ENCODE measurements at places on chromosomes 2 and 18. TPM values are rescaled to one million over a fixed set of nuclear protein-coding genes. Genes with fewer than 3 reads are reported as not detected.

EPG5 gene
- 18.1 TPM for total RNA-seq

TUBA4B gene
- not detected for total RNA-seq

B4GALT6 gene
- total RNA-seq, result 3.4 TPM

REL gene
- 47.6 TPM for total RNA-seq

DNA sequence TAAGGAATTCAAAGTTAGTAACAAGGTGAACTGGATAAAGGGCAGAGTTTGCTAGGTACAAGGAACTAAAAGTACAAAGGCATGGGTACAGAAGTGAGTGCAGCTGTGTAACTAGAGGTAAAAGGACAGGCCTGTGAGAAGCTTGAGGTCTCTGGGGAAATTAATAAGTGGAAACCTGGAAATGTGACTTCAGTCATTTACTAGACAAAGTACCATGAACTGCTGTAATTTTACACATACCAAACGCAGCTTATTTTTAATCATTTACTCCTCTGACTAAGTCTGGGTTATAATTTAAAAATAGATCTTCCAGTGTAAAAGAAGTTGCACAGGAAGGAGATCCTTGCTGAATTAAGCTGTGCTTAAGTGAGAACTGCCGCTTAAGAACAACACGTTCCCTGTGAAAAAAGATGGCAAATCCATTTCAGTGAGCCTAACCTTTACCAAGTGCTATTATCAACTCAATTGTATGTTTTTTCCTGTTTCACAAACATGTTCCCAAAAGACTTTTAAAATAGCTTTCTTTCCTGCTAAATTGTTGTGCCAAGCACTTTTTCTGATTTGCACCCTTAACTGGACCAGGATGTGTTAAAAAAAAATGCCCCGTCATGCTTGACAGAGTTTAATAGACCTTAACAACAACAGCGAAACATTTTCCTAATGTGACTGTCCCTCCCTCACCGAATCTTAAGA lies 44.3 kb downstream of the CALCRL start:
- H3K27ac ChIP-seq, result no peak overlapping the region
- no peak overlapping the region for H3K4me3 ChIP-seq
- no peaks in the 10 kb centered on the region for H3K36me3 ChIP-seq
- no peaks in the 10 kb centered on the region for H3K4me1 ChIP-seq
- H3K27me3 ChIP-seq, result no peaks in the 10 kb centered on the region

- no peak overlapping the region for H3K4me3 ChIP-seq
- H3K27ac ChIP-seq, result no peak overlapping the region
- H3K36me3 ChIP-seq, result no peaks in the 10 kb centered on the region
- DNase-seq, result no peak
- no peaks in the 10 kb centered on the region for H3K27me3 ChIP-seq
Observed at GRCh38 chr18:9738266-9738969, 30.3 kb downstream of the RAB31 start.

DNA sequence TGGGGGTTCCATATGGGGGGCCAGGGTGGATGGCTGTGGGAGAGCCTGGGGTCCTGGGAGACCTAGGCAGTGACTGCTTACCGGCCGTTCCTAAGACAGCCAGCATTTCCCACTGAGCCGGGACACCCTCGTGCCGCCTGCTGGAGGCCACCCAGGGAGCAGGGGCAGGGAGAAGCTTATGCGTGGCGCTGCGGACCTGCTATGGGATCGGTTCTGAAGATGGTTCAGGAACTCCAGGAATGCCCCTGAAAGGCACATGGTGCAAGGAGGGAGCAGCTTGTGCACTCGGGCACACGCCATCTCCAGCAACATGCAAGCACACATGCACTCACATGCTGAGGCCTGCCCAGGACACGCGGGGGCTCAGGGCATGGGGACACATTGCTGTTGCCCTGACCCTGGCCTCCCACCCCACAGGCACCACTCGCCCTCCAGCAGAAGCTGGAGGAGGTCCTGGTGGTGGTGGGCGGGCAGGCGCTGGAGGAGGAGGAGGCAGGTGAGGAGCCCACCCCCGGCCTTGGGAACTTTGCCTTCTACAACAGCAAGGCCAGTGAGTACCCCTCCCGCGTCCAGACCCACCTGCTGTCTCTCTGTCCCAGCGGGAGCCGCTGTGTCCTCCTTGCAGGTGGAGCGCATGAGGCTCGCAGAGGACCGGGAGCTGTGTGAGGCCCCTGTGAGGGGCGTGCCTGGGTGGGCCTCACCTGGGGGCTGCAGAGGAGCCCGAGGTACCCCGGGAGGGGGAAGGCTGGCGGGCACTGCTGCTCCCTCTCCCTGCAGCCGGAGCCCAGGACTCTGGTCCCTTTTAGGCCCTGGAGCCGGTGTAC lies 4.1 kb downstream of the KLHL30 start:
- H3K27me3 ChIP-seq, result no peaks in the 10 kb centered on the region
- H3K4me1 ChIP-seq, result peaks cover 5% of the 10 kb centered on the region
- no peaks in the 10 kb centered on the region for H3K36me3 ChIP-seq
- H3K27ac ChIP-seq, result no peak overlapping the region
- DNase-seq, result no peak

GRCh38 chr2:46082531-46083485 lies 214.4 kb upstream of the EPAS1 start:
- no peak overlapping the region for H3K4me3 ChIP-seq
- H3K4me1 ChIP-seq, result no peaks in the 10 kb centered on the region
- no peaks in the 10 kb centered on the region for H3K36me3 ChIP-seq
- no peak overlapping the region for H3K27ac ChIP-seq
- DNase-seq, result no peak
- no peaks in the 10 kb centered on the region for H3K27me3 ChIP-seq

STON1 gene
- 0.89 TPM for total RNA-seq

DNA sequence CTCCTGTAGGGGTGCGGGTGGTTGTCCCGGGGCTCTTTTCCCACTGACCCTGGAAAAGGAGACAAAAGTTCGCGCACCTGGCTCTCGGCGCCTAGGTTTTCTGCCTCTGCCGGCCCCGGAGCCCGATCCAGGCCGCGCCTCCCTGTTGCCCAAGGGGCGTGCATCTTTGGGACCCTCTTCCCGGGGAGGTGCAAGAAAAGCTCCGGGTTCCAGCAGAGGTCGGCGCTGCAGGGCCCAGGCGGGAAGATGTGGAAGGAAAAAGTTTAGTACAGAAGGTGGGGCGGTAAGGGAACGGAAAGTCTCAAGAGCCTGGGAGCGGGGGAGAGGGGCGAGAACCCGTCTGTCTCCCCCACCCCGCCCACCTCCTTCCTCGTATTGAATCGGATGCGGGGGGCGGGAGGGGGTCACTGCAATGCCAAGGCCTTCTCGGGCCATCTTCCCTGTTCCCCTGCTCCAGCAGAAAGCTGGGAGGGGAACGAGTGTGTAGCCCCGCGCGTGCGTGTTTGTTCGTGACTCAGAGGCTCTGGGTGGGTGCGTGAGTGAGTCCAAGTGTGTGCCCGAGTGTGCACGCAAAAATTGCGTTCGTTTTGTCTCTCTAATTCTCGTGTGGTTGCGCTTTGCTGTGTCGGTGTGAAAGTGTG lies 6.3 kb upstream of the EN1 start:
- no peaks in the 10 kb centered on the region for H3K36me3 ChIP-seq
- peaks cover 61% of the 10 kb centered on the region for H3K27me3 ChIP-seq
- no peak overlapping the region for H3K27ac ChIP-seq
- H3K4me1 ChIP-seq, result peaks cover 11% of the 10 kb centered on the region
- DNase-seq, result no peak

CCDC141 gene
- 2.1 TPM for total RNA-seq

CRACDL gene
- total RNA-seq, result 0.27 TPM

- no peak for DNase-seq
- H3K36me3 ChIP-seq, result no peaks in the 10 kb centered on the region
- H3K27ac ChIP-seq, result no peak overlapping the region
- no peaks in the 10 kb centered on the region for H3K27me3 ChIP-seq
- H3K4me3 ChIP-seq, result no peak overlapping the region
Observed at GRCh38 chr18:35458271-35458670, 39.5 kb downstream of the INO80C start.

DNA sequence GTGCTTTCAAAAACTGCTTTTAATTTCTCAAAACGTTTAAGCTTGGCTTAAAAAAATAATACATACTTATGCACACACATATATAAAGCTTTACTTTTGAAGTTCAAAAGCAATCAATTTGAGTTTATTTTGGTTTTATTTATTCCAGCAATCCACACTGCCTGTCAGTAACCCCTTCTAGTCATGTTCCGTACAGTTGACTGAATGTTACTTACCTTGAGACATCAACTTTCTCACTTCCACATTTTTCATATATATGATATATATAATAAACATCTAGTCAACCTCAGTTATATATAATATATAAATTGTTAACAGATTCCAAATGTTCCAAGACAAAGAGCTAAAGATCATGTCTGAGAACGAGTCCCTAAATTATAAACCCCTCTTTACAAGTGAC lies 1137.3 kb upstream of the ZEB2 start:
- no peak for DNase-seq
- no peaks in the 10 kb centered on the region for H3K4me1 ChIP-seq
- H3K36me3 ChIP-seq, result no peaks in the 10 kb centered on the region
- no peaks in the 10 kb centered on the region for H3K27me3 ChIP-seq
- H3K4me3 ChIP-seq, result no peak overlapping the region

CCDC148 gene
- not detected for total RNA-seq

DNA sequence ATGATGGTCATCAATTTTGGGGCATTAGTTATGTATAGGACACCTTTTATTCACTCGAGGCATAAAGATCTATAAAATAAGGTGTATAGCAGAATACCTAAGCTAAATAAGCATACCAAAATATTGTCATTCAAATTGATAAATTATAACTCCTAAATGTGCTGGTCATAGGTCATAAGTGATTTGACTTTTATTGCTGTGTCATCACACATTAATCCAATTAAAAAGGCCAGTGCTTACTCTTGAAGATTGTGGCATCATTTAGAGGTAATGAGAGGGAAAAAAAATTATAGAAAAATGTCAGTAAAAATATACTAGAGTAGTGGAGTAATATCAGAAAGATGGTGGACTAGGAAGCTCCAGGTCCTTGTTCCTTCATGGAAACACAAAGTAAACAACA lies 346.9 kb upstream of the LRRTM1 start:
- H3K27ac ChIP-seq, result no peak overlapping the region
- no peaks in the 10 kb centered on the region for H3K4me1 ChIP-seq
- DNase-seq, result no peak
- H3K4me3 ChIP-seq, result no peak overlapping the region
- H3K36me3 ChIP-seq, result no peaks in the 10 kb centered on the region

FZD7 gene
- total RNA-seq, result 0.75 TPM

DNA sequence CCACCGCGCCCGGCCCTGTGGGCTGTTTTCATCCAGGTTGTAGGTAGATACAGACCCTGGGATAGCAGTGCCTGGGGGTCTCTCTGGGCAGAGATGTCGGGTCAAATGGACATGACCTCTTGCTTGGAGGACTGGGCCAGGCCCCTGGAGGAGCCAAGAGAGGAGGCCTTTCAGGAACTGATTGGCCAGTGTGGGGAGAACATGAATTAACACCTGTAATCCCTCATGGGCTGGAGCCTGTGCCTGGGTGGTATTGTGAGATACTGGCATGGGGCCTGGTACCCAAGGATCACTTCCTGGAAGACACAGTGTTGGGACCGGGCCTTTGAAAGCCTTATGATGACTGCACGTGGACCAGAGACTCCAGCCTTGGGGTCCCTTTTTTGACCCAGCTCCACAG lies 158.7 kb upstream of the SKOR2 start:
- H3K27ac ChIP-seq, result no peak overlapping the region
- no peaks in the 10 kb centered on the region for H3K27me3 ChIP-seq
- no peaks in the 10 kb centered on the region for H3K4me1 ChIP-seq
- no peaks in the 10 kb centered on the region for H3K36me3 ChIP-seq

BCL11A gene
- 0.07 TPM for total RNA-seq

DNA sequence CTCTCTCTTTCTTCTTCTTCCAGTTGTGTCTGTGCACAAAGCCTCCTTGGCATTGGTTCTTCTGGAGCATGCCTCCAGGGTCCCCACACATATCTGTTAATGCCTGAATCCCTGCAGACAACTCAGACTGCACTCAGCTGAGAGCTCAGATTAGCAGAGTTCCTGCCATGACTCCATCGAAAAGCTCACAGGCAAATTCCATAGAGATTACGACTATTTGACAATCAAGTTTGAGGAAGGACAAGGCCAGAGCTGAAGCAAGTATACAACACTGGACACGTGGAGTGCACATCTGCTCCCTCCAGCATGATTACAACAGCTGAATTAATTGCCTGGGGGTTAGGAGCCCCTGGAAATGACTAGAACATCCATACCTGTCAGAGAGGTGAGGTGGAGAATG lies 190.7 kb downstream of the INSIG2 start:
- H3K27me3 ChIP-seq, result no peaks in the 10 kb centered on the region
- H3K4me3 ChIP-seq, result no peak overlapping the region
- no peaks in the 10 kb centered on the region for H3K36me3 ChIP-seq
- no peak for DNase-seq
- H3K4me1 ChIP-seq, result no peaks in the 10 kb centered on the region

GRCh38 chr18:55245211-55245614 lies 286.0 kb upstream of the CCDC68 start:
- H3K4me1 ChIP-seq, result no peaks in the 10 kb centered on the region
- H3K36me3 ChIP-seq, result no peaks in the 10 kb centered on the region
- no peak overlapping the region for H3K27ac ChIP-seq
- no peak overlapping the region for H3K4me3 ChIP-seq

- no peaks in the 10 kb centered on the region for H3K4me1 ChIP-seq
- no peak overlapping the region for H3K27ac ChIP-seq
- DNase-seq, result peak; percentile 43
- H3K27me3 ChIP-seq, result no peaks in the 10 kb centered on the region
- H3K4me3 ChIP-seq, result no peak overlapping the region
Observed at GRCh38 chr2:219448099-219448775, 13.6 kb downstream of the SPEG start.

TMEM178A gene
- total RNA-seq, result not detected

GRCh38 chr18:5527603-5528002 lies 16.2 kb downstream of the EPB41L3 start:
- no peak for DNase-seq
- no peaks in the 10 kb centered on the region for H3K36me3 ChIP-seq
- H3K27me3 ChIP-seq, result no peaks in the 10 kb centered on the region
- no peak overlapping the region for H3K4me3 ChIP-seq
- H3K27ac ChIP-seq, result no peak overlapping the region
- H3K4me1 ChIP-seq, result no peaks in the 10 kb centered on the region

CABYR gene
- total RNA-seq, result 1.2 TPM

- H3K36me3 ChIP-seq, result no peaks in the 10 kb centered on the region
- H3K27ac ChIP-seq, result no peak overlapping the region
- H3K27me3 ChIP-seq, result no peaks in the 10 kb centered on the region
Observed at GRCh38 chr18:23416298-23416697, 36.8 kb upstream of the RIOK3 start.

GRCh38 chr2:38214209-38214717 lies 138.3 kb upstream of the CYP1B1 start:
- H3K4me3 ChIP-seq, result no peak overlapping the region
- H3K27me3 ChIP-seq, result no peaks in the 10 kb centered on the region
- no peak for DNase-seq
- H3K36me3 ChIP-seq, result no peaks in the 10 kb centered on the region
- H3K4me1 ChIP-seq, result peaks cover 10% of the 10 kb centered on the region
- no peak overlapping the region for H3K27ac ChIP-seq

- no peak for DNase-seq
- peaks cover 5% of the 10 kb centered on the region for H3K4me1 ChIP-seq
- H3K27me3 ChIP-seq, result no peaks in the 10 kb centered on the region
- H3K36me3 ChIP-seq, result no peaks in the 10 kb centered on the region
Observed at GRCh38 chr2:241816431-241817121, 7.6 kb downstream of the NEU4 start.

ABHD1 gene
- 0.90 TPM for total RNA-seq

- H3K36me3 ChIP-seq, result no peaks in the 10 kb centered on the region
- H3K27ac ChIP-seq, result no peak overlapping the region
- no peak for DNase-seq
- H3K4me3 ChIP-seq, result no peak overlapping the region
Observed at GRCh38 chr2:142136571-142136970, 5.8 kb upstream of the LRP1B start.

- no peaks in the 10 kb centered on the region for H3K27me3 ChIP-seq
- no peaks in the 10 kb centered on the region for H3K4me1 ChIP-seq
- no peak for DNase-seq
- no peak overlapping the region for H3K27ac ChIP-seq
- H3K4me3 ChIP-seq, result no peak overlapping the region
Observed at GRCh38 chr2:130810490-130810889, 26.2 kb upstream of the ARHGEF4 start.

Measured in CD8-positive, alpha-beta memory T cell (primary cell).